ENCODE measurements at places on chromosomes 4 and X.

DNA sequence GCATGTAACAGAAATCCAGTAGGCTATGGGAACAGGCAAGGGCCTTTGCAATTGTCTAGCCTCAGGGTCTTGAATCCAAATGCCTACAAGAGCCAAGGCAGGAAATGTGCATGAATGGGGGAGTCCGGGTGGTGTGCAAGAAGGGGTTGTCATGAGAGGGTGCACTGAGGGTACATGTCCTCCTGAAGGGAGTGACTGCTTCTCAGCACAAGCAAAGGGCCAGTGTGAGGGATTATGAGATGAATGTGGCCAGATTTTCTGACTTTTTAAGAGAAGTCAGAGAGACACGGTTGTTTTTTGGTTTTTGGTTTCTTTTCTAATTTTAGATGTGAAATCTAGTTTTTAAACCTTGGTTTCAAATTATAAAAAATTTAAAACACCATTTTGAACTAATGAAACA lies 76.5 kb upstream of the LSM6 start:
- no peak for DNase-seq

DNA sequence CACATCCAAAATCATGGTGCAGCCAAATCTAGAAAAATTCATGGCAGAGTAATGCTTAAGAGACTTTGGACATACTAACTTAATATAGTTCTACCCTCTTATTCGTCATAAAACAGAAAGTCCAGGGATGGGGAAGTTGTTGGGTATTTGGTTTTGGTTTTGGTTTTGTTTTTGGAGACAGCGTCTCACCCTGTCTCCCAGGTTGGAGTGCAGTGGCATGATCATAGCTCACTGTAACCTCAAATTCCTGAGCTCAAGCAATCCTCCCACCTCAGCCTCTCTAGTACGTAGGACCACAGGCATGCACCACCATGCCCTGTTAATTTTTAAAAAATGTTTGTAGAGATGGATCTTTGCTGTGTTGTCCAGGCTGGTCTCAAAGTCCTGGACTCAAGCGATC lies 271.8 kb upstream of the TENM3 start:
- no peak for DNase-seq

DNA sequence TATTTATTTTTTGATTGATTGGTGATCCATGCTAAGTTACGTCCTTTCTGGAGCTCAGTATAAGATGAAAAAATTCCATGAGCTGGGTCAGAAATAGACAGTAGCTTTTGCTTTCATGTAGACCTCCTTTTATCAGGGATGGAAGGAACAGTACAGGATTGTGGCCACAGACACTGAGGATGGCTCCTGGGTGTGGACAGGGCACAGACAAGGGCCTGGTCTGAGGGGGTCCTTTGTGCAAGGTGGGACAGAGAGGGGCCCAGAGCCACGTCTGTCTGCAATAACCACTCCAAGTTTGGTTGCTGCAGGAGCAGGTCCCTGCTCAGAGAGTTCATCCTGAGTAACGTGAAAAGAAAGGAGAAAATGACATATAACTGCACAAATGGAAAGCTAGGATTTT lies 127.1 kb downstream of the ENPP6 start:
- no peak for DNase-seq

- no peak for DNase-seq
These were observed 379.7 kb downstream of the SPRY1 start for GRCh38 chr4:123776267-123776666.

- no peak for DNase-seq
These were observed 17.5 kb downstream of the ARSJ start for GRCh38 chr4:113962016-113962347.

- DNase-seq, result no peak
These were observed 22.6 kb downstream of the ASB11 start for GRCh38 chrX:15292861-15293260.

DNA sequence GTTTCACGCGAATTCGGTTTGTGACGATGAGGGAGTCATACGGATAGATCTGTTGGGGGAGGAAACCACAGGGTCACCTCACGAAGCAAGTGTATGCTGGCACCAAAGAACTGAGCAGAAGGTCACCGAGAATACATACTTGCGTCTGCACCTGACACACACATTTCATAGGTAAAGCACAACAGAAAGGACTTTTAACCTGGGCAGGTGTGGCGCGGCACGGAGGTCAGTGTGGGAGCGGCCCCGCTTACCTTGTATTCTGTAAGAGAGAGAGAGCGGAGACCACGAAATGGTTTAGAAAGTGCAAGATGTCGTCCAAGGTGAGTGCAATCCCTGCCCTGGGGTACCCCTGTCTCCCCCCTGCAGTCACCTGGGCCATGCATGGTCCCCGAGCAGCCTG lies 43.6 kb upstream of the AFAP1 start:
- DNase-seq, result no peak

DNA sequence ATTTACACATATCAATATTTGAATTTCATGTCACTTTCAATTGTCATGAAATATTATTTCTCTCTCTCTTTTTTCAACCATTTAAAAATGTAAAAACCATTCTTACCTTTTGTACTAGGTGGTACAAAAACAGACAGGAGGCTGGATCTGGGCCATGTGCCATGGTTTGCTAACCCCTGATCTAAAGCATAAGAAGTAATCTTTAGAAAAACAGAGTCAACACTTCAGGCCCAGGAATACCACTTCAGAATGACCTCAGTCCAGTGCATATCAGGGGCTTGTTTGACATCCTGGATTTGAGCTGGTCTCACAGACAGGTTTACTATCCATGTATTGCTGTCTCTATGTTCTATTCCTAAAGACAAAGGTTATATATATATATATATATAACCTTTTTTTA lies 102.5 kb downstream of the DCHS2 start:
- no peak for DNase-seq

Data from right renal pelvis (tissue), 4 donors.